Dorsolateral prefrontal cortex (tissue), 122 donors: ENCODE measurements at places on chromosomes 4 and X.
A peak's percentile ranks its signal among the peaks of the same experiment; 100 is the strongest.

DNA sequence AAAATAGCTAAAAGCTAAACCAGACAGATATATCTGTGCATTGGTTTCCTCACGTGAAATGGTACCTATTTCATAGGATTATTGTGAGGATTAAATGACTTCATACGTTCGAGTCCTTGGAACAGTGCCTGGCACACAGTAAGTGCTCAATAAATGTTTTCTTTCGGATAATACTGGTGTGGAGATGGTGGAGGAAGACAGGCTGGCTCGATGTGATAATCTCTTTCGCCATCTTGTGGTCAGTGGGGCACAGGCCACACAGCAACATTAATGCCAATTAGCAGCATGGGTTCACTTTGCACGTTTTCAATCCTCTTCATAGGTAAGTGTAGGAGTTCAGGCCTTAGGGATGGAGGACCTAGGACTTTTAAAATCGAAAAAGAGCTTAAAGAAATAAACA lies 9.3 kb downstream of the PAGE4 start:
- DNase-seq = no peak

DNA sequence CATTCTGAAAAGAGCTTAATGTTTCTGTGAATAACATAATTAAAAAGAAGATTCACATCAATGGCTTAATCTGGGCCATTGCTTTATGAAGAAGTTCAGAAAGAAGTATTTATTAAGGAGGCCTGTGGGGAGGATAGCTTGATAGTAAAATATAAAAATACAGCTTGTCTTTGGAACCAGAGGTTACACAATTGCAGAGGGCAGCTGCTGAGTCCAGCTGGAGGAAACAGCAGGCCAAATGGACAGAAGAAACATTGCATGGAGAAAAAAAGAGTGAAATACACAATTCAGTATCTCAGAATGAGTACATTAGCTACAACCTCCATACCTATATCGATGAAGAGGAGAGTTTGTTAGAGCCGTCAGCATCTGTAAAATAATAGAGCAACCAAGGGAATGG lies 148.0 kb upstream of the NPY2R start:
- no peak for DNase-seq

- DNase-seq = no peak
These were observed 171.5 kb downstream of the PCDH18 start for GRCh38 chr4:137360761-137361160.

DNA sequence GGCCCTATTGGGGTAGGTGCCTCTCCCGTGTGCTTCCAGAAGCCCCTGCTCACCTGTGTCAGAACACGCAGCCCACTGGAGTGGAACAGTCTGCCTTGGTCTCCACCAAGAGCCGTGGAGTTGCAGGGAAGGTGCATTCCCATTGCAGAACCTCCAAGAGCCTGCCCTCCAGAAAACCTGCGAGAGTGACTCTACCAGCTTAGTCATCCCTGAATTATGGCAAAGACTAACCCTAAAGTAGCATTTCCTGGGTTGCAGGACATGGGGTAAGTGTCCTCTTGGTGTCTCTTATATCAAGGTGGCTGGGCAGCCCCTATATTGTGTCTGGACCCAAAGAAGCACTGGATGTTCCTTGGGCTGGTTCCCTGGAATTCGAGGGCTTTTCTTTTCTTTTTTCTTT lies 224.6 kb downstream of the BCOR start:
- DNase-seq = no peak

DNA sequence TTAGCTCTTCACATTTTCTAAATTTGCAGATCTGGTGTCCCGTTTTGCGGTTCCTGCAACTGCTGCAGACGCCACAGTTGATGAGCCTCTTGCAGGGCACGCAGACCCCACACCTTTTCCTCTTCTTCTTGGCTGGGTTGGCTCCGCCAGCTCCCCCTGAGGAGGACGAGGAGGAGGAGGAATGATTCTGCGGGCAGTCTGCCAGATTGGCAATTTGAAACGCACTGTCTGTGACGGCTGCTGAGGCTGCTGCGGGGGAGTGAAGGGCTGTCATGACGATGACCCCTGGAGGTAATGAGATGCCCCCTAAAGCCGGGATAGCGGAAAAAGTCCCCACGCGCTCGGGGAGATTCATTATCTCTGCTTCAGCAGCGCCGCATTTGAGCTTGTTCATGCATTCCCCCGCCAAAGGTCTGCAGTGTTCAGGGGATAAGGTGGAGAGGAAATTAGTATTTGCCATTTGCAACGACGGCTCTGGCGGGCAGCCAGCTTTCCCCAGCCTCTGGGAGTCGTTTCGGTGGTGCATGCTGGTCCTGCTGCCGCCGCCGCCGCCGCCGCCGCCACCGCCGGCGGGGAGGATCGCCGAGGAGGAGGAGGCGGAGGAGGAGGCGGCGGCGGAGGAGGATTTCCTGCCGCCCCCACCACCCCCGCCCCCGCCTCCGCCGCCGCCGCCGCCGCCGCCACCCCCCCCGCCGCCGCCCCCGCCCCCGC lies 3.8 kb downstream of the CXXC4 start:
- peak; percentile 76 for DNase-seq

GRCh38 chr4:155722816-155723499 lies 35.9 kb upstream of the GUCY1B1 start:
- no peak for DNase-seq

DNA sequence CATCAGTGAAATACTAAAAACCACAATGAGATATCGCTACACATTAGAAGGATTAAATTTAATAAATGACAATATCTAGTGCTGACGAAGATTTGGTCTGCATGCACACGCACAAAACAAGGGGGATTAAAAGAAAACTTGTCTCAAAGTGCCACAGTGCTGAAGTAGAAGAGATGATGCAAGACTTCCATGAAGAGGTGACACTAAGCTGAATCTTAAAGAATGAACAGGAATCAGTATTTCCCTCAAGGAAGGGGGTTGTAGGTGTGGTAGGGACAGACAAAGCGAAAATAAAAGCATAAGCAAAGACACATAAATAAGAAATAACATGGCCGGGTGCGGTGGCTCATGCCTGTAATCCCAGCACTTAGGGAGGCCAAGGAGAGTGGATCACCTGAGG lies 33.5 kb downstream of the CNOT6L start:
- no peak for DNase-seq
